ENCODE measurements at places on chromosomes 5 and 9. TPM values are rescaled to one million over a fixed set of nuclear protein-coding genes. Genes with fewer than 3 reads are reported as not detected.

DNA sequence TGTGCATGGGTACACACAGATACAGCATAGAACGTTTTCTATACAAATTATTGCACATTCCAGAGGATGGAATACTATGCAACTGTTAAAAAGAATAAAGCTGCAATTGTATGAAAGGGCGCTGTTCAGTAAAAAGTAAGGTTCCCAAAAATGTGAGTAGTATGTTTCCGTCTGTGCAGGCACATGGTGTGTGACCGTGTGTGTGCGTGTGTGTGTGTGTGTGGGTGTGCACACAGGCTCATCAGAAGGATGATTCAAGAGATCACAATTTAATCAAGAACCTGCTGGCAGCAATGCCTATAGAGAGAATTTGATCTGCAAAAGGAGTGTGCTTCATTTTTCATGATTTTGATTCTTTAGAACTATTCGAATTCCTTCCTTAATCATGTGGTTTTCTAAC is 76.3 kb downstream of the SEMA4D start:
- no peak for DNase-seq

GRCh38 chr5:163569284-163569683 is 63.9 kb downstream of the MAT2B start:
- DNase-seq: no peak

- DNase-seq: no peak
Measured at GRCh38 chr9:70020991-70021571, 22.6 kb upstream of the MAMDC2 start.

DNA sequence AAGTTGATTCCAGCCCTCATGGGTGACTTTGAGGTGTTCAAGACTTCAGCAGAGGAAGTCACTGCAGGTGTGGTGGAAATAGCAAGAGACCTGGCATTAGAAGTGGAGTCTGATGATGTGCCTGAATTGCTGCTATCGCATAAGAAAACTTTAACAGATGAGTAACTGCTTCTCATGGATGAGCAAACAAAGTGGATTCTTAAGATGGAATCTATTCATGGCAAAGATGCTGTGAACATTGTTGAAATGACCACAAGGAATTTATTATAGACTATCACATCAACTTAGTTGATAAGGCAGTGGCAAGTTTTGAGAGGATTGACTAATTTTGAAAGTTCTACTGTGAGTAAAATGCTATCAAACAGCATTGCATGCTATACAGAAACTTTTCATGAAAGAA is 17.1 kb upstream of the POU4F3 start:
- DNase-seq: no peak

Gene ACOT12
- total RNA-seq: not detected

DNA sequence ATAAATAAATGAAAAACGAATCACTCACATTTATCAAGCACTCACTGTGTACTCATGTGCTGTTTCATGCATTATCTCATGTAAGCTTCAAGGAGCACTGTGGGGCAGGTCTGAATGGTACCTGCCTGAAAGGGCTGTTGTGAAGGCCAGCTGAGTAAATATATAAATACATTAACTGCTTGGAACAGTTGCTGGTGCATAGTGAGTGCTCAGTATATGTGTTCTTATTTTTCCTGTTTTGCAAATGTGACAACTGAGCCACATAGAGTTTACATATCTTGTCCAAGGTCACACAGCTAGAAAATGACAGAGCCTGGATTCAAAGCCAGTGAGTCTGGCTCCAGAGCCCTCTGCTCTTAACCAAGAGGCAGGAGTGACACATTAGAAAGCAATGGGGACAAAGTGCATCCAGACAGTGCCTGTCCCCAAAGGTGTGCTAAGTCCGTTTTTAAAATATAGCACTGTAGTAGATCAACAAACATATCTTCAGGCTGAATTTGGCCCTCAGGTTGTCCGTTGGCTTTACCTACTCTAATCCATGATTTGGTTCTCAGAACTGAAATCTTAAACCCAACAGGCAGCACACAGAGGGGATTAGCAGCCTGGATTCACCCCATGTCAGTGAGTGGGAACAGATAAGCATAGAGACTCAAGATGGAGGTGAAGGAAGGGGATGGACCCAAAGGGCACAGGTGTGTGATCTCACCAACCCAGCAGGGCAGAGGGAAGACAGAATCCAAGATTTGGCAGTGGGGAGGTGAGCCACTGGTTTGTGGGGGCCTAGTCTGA is 70.8 kb downstream of the WWC1 start:
- no peak for DNase-seq

DNA sequence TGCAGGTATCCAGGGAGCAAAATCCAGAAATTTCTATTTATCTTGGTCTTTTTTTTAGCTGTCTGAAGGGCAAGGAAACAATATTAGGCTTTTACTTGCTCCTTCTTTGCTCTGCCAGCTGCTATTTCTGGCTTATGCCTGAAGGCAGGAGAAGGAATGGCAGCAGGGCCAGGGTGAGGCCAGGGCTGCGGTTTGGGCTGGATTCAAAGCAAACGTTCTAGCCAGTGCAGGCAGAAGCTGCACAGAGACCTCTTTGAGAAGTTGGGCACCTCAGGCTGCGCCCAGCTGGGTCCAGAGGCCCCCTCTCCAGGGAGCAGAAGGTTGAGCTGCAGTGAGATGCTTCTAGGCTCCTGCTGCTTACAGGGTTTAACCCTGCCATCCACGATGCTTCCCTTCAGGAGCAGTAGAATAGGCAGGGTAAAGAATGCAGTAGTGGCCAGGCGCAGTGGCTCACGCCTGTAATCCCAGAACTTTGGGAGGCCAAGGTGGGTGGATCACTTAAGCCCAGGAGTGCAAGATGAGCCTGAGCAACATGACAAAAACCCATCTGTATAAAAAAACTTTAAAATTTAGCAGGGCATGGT is 201.2 kb downstream of the ADCY2 start:
- no peak for DNase-seq

- DNase-seq: peak; percentile 71
Measured at GRCh38 chr9:75265525-75265972, 177.2 kb downstream of the OSTF1 start.

Gene PAEP
- not detected for total RNA-seq

GRCh38 chr9:111839387-111839786 is 44.6 kb upstream of the SHOC1 start:
- no peak for DNase-seq

DNA sequence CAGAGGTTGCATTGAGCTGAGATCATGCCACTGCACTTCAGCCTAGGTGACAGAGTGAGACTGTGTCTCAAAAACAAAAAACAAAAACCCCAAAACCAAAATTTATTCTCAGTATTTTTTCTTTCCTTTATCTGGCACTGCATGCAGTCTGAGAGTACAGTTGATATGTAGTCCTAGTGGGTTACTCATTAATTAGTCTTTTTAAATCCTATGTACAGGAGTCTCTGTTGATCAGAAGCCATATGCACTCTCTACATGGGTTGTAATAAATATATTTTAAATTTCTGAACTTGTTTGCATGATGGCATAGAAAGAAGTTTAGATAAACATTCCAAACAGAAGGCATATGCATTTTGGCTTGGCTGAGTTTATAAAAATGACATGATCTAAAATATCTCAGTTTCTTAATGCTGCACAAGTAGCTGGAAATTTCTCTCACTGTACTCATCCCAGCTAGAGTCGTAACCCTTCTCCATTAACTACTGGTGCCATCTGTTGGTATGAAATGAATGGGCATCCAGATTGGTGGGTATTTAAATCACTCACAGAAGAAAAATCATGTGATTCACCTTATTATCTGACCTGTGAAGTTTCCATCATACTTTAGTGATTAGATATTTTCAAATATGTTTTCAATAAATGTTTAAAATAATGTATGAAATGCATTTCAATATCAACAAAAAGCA is 284.8 kb downstream of the CTNND2 start:
- DNase-seq: no peak

DNA sequence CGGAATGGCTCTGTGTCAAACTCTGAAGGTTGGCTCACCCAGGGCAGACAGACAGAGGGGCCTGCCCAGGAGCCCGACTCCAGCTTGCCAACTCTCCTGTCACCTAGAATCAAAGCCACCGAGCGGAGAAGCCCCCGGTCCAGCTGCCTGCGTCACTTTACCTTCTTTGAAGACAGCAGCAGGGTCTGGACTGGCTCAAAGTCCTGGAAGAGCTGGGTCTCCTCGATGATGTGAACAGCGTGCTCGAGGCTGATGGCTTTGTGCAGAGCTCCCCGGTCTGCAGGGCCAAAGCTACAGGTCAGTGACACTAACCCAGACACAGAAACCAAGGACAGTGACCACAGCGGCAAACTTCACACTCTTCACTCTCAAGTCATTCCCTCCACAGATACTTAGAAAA is 67.9 kb downstream of the SECISBP2 start:
- no peak for DNase-seq

GRCh38 chr9:32677931-32678330 is 42.5 kb upstream of the TAF1L start:
- no peak for DNase-seq

Gene MYORG
- 57.0 TPM for total RNA-seq

Gene GZMA
- total RNA-seq: 2.0 TPM

GRCh38 chr5:111562561-111562960 is 50.2 kb upstream of the STARD4 start:
- no peak for DNase-seq

DNA sequence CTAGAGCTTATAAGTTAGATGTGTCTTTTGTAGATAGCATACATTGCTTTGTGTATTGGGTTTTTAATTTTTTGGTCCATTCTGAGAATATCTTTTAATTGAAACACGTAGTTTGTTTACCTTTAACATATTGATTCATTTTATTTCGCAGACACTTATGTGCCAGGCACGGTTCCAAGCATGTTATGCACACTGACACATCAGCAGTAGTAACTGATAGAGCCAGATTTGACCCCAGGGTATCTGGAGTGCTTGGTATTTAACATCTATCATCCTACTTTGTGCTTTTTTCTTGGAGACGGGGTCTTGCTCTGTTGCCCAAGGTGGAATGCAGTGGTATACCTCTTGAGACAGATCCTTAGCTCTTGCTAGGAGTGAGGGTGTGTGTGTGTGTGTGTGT is 71.9 kb downstream of the USP20 start:
- DNase-seq: no peak

- DNase-seq: no peak
Measured at GRCh38 chr5:4651806-4652565, 488.1 kb upstream of the ADAMTS16 start.

- DNase-seq: no peak
Measured at GRCh38 chr5:176355400-176356178, 6.0 kb downstream of the KIAA1191 start.

- no peak for DNase-seq
Measured at GRCh38 chr9:133499892-133500270, 21.0 kb upstream of the SLC2A6 start.

Gene DBH
- not detected for total RNA-seq

DNA sequence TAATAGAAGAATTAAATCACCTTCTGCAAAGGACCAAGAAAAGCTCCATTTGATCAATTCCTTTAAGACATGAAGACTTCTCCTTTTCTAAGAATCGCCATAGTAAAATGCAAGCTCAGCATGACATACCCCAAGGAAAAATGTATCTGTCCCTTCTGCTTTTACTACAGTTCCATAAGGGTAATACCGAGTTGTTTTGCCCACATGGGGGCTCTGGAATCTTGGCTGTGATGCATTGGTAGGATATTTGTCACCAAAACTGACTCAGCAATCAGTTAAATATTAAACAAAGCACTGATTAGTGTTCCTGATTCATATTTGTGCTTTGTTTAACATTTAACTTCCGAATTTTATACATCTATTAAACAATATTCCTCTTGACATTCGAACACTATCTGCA is 24.3 kb upstream of the KCNIP1 start:
- DNase-seq: no peak

Gene FOXD4
- not detected for total RNA-seq

GRCh38 chr5:56757077-56757476 is 58.3 kb upstream of the MAP3K1 start:
- DNase-seq: no peak

Gene GABBR2
- not detected for total RNA-seq

GRCh38 chr5:78648359-78649210 is at the start of gene LHFPL2:
LHFPL2 (minus strand) TSS chr5:78648772; CDS start chr5:78510213, 138,559 bp downstream.
- peak; percentile 75 for DNase-seq

DNA sequence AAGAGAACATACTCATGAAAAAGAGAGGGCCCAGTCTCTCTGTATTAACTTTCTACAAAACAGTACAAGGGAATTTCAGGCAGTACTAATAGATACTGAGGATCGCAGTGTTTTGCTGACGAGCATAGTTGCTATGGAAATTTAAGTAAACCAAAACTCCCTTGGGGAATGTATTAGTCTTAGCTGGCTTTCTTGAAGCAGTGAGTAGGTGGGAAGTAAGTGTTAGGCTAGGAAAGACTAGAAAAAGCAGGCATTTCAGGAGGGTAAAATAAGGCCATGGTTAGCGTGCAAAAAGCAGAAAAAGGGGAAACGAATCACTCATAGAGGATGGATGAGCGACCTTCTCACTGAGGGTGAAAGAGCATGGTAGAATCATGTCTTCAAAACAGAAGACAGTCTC is 84.3 kb upstream of the ACTBL2 start:
- DNase-seq: no peak

Measured in colonic mucosa (tissue), 4 donors.